ENCODE measurements at places on chromosomes 1 and 21.

DNA sequence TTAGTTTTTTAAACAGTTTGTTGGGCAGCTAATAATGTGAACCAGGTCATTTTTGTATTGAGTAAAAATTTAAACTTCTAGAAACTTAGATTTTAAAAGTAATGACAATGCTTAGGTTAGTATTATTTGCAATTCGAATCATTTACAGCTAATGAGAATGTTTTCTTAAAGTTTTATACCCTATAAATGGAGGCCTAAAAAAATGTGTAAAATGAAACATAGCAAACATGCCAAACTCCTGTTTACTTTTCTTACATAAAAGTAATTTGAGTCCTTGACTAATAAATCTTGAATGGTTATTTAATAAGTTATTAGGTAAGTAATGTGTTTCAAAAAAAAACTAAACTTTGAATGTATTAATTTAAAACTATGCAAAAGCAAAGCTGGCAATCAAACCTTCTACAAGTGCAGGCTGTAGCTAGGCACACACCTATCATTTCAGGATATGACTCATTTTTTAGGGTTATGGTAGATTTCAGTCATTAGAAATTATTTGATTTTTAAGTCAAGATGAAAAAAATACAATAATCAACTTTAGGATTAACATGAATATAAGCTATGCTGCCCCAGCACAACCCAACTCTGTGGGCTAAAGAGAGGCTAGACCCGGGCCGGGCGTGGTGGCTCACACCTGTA is 41.5 kb downstream of the CLSTN1 start:
- DNase-seq, result no peak

DNA sequence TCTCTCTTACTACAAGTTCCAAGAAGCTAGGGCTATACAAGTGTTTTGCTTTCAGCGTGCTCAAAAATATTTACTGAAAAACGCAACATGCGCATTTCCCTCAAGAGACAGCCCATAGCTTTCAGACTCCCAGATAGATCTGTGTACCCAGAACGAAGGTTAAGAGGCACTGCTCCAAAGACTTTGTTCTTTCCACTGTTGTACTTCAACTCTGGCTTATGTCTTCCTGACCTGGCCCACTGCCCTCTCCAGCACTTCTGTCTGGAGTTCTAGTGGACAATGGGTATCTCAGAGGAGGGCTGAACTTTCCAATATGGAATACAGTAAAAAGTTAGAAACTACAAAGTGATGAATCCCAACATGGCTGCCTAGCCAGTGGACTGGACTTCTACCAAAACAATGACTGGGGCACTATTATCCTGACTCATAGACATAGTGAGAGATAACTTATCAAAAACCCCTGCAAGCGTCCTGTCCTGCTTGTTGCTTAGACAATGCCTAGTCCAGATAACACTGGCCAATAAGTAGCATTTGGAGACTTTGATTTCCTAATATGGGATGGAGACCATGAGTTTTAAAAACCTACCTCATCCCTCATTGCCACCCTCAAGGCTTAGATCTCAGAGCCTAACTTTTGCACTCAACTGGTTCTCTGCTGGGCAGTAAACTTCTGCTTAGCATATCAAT is 8.8 kb upstream of the ADAR start:
- DNase-seq, result no peak

GRCh38 chr1:10459184-10459583 is 9.4 kb downstream of the CORT start:
- DNase-seq, result no peak

- no peak for DNase-seq
These were observed 692.0 kb downstream of the NCAM2 start for GRCh38 chr21:21690068-21690665.

DNA sequence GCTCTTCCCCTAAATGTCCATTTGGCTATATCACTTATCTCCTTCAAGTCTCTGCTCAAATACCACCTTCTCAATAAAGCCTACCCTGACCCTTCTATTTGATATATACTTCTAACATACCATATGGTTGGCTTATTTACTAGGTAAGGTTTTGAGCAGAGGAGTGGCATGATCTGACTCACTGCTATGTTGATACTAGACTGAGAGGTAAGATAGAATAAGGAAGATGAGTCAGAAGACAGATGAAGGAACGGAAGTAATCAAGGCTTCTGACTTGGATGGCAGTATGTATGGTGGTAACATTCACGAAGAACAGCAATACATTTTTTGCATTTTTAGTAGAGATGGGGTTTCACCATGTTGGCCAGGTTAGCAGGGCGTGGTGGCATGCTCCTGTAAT is 4.8 kb upstream of the HRNR start:
- no peak for DNase-seq

Data from effector CD4-positive, alpha-beta T cell (primary cell).